ENCODE measurements at places on chromosomes 12 and 14.

GRCh38 chr12:132385923-132386751 is 56.7 kb upstream of the GALNT9 start:
- DNase-seq: no peak

GRCh38 chr12:113221997-113222729 is 899 bp downstream of the TPCN1 start:
- DNase-seq: no peak

- DNase-seq: no peak
These were observed 29.4 kb downstream of the ELK3 start for GRCh38 chr12:96223411-96224218.

DNA sequence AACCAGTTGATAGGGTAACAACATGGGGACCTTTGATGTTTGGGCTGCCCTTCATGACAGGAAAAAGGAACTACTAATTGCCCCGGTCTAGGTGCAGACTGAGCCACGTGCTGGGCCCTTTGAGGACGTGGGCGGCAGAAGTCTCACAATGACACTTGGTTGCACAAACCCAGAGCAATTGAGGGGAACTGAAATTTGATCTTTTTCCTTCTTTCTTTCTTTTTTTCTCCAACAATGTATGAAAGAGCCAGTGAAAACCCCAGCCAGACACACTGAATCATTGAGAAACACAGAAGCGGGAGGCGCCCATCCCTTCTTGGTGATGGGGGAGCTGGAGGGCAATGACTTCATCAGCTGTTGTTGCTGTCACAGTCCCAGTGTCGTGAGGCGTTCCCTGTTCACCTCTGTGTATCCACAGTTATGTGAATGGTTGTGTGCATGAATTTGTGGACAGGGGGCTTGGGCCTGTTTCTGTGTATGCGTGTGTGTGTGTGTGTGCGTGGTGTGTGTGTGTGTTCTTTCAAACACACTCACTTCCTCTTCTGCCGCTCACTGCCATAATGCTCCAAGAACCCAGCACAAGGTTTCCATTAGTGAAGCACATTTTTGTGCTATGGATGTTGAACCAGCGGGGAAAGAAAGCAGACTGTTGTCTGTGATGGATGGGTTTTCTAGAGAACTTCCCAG is 137.5 kb upstream of the CCND2 start:
- DNase-seq: no peak

DNA sequence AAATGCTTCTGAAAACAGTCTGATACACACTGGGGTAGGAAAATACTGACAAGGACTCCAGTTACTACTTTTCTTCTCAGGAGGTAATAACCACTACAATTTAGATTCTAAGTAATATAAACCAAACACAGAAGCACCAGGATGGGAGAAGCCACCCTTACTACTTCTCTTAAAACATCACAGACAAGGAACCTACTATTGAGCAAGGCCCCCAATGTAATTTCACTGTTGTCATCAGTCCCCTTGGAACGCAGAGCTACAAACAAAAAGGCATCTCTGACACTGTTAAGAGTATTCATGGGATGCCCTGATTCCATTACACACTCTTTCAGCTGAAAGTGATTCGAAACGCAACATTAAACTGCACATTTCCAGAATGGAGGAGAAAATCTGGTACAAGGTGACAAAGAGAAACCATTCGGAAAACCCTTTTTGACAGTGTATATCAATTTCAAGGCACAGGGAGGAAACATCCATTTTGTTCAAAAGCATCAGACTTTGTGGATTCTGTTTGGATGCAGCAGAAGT is 185.9 kb downstream of the PPM1H start:
- no peak for DNase-seq

- DNase-seq: no peak
These were observed 58.6 kb downstream of the NRXN3 start for GRCh38 chr14:78228702-78229327.

GRCh38 chr14:55942826-55943225 is 175.4 kb upstream of the PELI2 start:
- no peak for DNase-seq

GRCh38 chr12:107144990-107145389 is 51.6 kb upstream of the CRY1 start:
- DNase-seq: no peak

- DNase-seq: no peak
These were observed 40.7 kb upstream of the CMKLR1 start for GRCh38 chr12:108379823-108380222.

DNA sequence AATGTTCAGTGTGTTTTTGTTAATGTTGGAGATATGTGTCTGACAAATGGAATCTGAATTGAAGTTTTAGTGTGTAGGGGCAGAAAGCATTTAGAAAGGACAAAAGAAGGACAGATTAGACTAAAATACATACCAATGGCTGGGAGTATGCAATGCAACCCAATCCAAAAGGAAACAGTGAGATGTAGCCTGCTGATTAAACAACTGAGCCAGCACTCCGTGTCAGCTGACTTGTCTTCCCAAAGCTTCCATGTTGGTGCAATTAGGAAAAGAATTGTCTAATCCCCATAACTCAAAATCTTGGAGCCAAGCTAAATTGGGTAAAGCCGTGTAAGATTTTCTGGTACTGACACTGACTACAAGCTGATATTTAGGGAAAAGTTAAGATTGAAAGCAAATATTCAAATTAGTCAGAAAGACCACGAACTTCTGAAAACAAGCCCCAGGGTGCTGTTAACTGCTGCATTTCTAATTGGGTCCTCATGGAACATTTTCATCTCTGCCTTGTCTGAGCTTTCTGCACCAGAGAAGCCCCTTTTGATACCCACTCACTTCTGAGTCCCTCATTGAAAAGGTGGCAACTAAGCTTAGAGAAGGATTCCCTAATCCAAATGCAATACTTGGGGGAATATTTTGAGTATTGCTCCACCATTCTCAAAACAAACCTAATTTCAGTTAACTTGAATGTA is 109.1 kb downstream of the DAD1 start:
- no peak for DNase-seq

DNA sequence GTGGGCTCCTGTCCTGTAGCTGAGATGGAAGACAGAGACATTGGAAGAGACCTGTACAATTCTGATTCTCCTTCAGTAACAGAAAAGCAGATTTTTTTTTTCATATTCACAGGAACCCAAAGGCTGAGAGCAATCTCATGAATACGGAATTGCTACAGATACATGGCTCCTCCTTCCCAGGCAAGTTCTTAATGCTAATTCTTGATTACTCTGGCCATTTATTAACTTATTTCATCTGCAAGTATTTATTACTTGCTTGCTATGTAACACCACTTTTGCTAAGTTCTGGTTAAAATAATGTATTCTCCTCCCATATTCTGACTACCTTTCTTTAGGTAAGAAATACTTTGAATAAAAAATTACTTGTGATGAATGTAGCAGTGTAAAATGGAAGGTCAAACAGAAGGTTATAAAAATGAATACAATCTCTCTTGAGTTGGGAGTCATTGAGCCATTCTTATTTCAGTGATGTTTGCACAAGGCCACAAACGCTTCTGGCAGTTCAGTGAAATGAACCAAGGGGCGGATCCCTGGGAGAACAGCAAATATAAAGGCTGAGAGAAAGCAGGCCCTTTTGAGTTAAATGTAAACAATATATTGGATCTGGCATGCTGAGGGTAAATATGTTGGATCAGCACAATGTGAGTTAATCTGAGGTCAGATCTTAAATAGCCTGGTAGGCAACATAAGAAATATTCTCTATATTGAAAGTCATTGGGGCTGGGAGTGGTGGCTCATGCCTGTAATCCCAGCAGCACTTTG is 37.6 kb downstream of the MUCL1 start:
- no peak for DNase-seq

DNA sequence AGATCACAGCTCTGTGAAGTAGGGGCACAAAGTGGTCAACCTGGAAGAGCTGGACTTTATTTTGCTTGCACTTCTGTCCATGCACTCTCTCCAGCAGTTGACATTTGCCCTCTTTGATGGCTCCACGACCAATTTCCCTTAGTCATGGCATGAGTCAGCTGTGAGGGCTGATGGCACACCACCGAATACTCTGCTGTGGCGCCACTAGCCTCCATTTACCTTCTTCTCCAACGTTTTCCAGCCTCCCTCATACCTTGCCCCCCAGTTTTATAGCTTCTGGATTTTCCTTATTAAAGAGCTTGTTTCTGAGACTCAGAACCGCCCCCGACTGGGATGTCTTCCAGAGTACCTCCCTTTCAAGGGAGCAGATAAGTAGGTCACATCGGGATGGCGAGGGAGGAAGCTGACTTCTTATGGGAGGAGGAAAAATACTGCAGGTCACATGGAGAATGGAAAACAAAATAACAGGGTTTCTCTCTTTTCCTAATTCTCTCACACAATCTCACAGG is 17.6 kb downstream of the NINJ2 start:
- DNase-seq: no peak

- no peak for DNase-seq
These were observed 9.0 kb downstream of the LRTM2 start for GRCh38 chr12:1829306-1829900.

DNA sequence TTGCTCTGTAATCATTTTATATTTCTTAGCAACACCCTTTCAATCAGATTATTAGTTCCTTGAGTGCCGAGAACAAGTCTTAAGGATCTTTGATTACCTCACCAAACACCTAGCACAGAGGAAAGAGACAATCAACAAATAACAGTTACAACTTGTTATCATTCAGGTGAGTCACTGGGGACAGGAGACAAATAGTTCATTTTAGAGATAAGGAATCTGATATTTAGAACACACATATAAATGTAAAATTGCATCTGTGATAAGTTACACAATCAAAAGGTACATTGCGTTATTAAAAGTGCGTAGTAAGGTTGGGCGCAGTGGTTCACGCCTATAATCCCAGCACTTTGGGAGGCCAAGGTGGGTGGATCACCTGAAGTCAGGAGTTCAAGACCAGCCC is 5.1 kb upstream of the STXBP6 start:
- no peak for DNase-seq

DNA sequence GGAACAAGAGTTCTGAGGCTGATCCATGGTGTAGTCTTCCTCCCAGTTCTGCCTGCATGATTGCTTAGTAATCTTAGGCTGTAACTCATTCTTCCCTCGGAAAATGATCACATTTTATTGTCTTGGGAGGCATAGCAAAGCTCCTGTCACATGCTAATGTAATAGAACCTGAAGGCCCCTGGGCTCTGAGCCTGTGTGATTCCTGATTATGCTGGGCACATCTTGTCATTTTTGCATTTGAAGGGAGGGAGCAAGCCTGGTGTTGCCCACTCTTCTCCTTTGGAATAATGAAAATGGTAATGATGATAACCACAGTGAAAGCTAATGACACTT is 215.4 kb downstream of the MSRB3 start:
- no peak for DNase-seq

DNA sequence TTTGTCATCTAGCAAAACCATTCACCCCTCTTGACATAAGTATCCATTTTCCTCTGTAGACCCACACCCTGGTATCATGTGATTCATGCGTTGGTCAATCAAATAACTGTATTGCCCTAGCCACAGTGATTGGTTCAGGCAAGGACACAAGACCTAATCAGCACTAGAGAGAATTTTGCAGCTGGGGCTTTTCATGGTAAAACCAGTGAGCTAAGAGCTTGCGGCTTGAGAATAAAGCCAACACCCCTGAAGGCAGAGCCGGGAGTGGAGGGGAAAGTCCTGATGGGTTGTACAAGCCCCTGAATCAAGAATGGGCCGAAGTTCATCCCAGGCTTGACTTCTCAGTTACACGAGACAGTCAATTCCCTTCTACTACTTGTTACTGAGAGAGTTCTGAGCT is 33.2 kb upstream of the LTBP2 start:
- no peak for DNase-seq

GRCh38 chr12:53696285-53696654 is 20.4 kb upstream of the ATP5MC2 start:
- DNase-seq: no peak

- DNase-seq: peak; percentile 88
These were observed at the start of gene SMARCD1 for GRCh38 chr12:50084775-50085614. Gene SMARCD1 (plus strand): TSS chr12:50085342. CDS start chr12:50085370, 28 bp downstream.

DNA sequence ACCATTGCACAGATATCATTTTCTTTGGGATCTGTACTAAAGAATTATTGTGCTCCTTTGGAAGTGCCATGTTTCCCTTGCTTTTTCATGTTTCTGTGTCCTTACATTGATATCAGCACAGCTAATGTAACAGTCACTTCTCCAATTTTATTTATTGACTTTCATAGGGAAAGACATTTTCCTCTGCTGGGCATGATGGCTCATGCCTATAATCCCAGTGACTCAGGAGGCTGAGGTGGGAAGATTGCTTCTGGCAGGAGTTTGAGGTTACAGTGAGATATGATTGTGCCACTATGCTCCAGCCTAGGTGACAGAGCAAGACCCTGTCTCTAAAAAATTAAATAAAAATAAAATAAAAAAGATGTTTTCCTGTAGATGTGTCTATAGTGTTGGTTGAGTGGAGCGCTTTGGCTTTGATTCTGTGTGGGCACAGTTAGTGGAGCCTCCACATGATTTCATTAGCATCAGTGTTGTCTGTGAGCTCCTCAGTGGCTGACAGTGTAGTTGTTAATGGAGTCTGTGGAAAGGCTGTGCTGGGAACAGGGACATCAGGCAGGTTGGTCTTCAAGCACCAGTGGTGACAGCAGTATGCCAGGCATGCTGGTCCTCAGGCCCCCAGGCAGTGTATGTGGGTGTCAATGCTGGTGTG is 7.4 kb downstream of the OAS2 start:
- no peak for DNase-seq

DNA sequence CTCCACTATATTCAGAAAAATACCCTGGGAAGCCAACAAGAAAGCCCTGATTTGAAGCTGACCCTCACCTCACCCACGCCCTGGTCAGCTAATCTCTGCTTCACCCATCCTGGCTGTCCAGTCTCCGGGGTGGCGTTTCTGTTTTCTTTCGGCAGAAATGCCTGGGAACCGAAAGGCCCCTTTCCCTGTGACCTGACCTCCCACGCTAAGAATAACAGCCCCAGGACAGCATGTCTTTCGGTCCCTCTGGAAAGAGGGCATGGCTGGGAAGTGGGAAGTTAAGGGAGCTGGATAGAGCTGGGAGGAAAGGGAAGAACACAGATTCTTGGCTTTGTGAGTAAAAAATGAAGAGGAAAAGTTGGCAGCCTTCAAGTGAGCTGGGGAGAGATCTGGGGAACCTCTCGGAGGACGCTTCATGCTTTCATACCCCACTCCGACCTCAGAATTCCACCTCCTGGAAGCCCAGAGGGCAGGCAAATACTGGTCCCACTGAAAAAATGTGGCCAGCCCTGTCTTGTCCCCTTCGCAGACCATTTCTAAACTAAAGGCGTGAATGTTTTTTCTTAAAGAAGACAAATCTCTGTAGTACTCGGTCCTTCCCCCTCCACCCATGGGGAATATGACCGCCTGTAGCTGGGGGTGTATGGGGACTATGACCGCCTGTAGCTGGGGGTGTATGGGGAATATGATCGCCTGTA is 163.0 kb upstream of the FKBP4 start:
- DNase-seq: no peak

DNA sequence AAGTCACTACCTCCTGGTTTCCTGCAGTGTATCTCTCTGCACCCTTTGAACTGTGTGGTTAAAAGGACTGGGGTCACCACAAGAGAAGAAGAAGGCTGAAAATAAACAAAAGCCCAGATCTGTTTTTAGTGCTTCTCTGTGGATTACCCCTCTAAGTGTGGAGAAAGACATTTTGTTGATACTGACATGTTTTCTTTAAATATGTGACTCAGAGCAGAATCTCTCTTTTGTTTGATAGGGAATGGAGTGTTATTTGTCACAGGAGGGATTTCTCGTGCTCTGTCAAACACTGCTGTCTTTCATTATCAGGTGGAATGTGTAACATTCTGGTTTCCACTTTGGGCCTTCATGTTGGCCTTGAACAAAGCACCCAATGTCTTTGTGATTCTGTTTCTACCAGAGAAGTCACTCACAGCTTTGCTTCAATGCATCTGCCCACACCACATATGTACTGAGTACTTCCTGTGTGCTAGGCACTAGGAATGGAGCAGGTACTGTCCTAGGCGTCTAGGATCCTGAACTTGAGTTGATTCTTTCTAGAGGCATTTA is 82.1 kb downstream of the PLXNC1 start:
- no peak for DNase-seq

Measured in T-cell (primary cell).